ENCODE measurements at places on chromosomes 1 and 21.

DNA sequence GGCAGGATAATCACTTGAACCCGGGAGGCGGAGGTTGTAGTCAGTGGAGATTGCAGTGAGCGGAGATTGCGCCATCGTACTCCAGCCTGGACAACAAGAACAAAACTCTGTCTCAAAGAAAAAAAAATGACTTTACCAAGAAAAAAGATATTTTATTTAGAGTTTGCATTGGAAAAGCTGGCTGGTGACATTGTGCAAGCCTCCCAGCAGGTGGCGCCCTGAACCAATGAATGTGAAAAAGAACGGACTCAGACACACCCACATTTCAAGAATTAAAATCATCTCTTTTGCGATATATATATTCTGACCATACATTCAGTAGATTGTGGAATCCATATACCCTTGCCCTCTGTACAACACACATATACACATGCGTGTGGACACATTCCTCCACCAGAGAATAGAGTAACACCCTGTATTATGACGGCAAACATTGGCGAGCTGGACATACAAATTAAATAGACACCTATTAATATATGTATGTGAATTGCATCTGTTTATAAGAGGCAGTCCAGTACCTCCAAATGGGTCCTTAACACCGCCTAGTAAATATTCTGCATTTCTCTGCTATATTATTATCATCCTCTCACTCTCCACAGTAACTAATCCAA is 39.0 kb upstream of the CADM3 start:
- peak; percentile 51 for DNase-seq

DNA sequence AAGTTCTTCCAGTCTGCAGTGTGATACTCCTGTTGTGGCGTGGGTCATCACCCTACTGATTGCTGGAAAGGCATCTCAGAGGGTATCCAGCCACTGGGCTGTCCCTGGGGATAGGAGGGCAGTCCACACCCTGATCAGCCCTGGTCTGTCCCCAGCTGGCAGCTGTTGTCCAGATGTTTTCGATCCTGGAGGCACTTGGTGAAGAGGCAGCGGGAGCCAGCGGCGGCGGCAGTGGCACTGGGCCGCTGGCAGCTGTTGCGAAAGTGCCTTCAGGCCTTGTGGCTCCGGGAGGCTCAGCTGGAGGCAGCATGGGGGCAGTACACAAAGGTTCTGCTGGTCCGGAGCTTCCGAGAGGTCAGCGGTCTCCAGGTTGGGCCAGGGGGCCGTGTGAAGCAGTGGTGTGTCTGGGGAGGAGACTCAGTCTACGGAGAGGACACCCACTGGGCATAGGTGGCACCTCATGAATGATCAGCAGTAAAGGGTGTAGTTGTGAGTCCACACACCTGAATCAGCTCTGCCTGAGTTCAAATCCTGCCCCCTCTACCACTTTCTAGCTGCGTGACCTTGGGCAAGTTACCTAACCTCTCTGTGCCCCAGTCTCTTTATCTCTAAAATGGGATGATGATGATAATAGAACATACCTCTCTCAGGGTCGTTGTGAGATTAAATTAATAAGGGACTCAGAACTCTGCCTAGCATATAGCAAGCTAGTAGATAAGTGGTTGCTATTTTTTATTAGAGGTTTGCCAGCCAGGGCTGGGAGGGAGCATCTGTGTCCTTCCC is 6.1 kb downstream of the C1orf167 start:
- no peak for DNase-seq

DNA sequence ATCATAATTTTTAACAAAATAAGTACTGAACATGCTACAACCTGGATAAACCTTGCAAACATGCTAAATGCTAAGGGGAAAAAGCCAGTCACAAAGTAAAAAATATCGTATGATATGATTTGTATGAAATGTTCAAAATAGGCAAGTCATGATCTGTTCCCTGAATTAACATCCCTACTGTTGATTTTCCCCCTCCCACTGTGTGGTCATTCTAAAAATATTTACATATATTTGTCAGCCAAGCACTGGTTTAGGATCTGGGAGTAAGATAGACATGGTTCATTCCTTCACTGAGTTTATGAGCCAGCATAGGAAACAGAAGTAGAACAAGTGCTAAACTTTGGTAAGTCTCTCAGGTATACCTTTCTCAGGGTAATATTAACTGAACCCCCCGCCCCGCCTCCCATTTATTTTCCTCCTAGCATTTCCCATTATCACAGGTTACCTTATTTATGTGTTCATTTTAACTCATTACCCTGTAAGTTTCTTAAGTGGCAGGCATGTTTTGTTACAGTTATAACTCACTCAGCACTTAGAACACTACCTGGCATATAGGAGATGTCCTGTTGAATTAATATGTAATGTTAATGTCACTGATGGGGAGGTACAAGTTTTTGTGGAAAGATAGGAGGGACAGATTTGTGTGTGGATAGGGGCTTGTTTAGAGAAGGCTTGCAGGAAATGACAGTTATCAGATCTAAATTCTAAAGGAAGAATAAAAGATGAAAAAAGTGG is 12.3 kb downstream of the UQCRH start:
- DNase-seq, result no peak

DNA sequence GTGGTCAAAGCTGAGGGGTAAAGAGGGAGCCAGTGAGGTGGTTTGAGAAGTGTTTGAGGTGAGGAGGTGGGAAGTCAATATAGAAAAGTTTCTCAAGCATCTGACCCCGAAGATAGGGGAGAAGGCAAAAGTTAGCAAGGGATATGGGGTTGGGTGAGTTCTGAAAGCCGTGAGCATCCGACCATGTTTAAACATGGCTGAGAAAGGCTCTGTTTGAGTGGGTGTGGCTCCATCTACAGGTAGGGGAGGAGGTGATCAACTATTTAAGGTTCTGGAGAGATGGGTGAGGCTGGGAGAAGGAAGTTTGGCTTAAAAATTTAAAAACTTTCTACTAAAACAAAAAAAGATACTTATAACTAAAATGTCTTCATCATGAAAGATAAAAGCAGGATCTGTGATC is 273.8 kb downstream of the KCNJ6 start:
- no peak for DNase-seq

DNA sequence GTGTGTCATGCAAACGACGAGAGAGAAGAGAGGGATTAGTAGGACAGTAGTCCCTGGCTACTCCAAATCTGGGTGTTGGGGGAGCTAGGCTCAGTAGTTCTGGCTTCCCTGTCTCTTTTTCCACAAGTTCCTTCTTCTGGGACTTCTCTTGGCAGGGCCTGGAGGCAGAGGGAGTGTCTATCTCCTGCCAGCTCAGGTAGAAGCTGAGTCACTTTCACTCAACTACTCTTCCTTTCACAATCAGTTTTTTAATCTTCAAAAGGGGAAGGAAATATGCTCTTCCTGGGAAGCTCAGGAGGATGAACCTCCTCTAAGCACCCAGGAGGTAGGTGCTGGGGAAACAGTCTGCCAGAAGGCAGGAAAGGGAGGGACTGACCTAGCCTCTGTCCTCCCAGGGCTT is 35.2 kb upstream of the MAGOH start:
- no peak for DNase-seq

GRCh38 chr1:201307231-201307630 is 23.9 kb downstream of the PKP1 start:
- no peak for DNase-seq

- DNase-seq, result no peak
These were observed 192.2 kb downstream of the ST6GALNAC3 start for GRCh38 chr1:76266762-76267161.

GRCh38 chr1:151720554-151720953 is 768 bp upstream of the RIIAD1 start:
- DNase-seq, result no peak

- no peak for DNase-seq
These were observed 167.7 kb downstream of the RUNX1 start for GRCh38 chr21:34881421-34881820.

DNA sequence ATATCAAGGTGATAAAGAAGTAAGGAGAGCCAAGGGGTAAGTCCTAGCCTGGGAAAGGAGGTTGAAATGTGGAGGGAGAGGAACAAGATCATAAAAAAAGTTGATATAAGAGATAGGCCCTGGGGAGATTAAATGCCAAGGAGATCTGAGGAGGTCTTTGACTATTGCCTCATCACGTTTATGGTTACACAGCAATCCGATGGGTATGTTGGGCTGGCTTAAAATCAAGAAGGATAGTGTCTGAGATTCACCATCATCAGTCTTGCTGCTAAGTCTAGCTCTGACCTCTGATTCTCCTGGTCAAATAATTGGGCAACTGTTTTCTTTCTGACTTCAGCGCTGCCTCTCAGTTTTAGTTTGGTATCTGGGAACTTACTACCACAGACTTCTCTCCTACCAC is 416.3 kb downstream of the GPATCH2 start:
- no peak for DNase-seq

DNA sequence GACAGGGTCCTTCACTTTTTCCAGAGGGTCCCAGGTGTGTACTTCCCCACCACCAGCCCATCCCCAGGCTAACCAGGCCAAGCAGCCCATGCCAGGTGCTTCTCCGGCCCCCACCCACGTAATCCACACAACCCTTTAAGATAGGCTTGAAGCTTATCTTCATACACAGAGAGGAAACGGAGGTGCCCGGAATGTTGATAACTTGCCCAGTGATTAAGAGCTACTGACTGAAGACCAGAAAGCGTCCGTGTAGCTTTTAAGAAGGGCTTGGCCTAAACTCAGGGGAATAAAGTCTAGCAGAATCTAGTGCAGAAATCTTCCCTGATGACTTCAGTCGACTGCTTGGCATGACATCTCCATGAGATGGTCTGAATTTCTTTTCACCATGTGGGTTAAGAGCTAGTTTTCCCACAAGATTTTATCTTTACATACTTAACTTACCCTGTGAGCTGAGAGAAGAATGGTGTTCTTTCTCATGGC is 138.7 kb downstream of the GALNT2 start:
- DNase-seq, result no peak

GRCh38 chr1:65632235-65632634 is 160.5 kb upstream of the PDE4B start:
- no peak for DNase-seq

DNA sequence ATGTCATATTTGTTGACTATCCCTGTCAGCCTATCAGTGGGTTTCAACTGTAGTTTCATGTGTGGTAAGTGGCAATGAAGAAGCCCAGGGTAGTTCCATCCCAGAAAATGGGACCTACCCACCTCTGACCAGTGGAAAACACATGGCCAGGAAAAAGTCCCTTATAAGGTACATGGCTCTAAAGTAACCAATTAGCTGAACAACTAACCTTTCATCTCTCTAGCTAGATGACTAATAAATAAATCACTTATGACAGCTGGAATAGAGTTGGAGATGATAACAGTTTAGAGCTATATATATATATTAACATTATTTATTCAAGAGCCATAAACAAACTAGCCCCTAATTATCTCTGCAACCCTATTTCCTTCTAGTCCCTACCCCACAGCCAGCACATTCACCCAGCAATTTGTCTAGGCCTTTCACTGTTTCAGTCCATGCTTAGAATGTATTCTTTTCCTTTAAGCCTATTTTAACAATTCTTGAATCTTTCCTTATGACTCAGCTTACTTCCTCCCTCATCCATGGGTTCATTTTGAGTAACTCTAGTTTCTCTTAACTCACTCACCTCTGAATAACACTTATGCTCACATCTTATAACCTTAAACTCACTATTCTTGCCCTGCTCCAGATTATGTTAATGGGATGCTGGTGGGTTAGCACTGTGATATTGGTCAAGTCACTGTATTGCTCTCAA is 83.7 kb downstream of the TNFSF18 start:
- no peak for DNase-seq

- no peak for DNase-seq
These were observed 11.8 kb downstream of the CFAP107 start for GRCh38 chr1:12757836-12758235.

DNA sequence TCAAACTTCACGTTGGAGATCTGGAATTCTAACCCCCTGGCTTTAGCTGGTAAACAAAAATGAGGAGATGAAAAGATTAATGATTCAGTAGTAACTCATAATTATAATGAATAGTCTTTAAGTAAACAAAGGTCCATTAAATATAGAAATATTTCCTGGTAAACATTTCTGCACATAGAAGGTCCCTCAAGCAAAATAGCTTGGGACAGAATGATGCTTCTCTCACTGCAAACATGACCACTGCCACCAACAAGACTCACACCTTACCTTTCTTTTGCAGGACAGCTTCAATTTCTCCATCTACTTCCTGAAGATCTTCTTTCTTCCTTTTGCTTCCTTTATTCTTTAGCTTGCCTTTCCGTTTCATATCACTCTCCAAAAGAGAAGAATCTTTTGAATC is 25.2 kb downstream of the NVL start:
- DNase-seq, result no peak

- DNase-seq, result no peak
These were observed 90.1 kb downstream of the PLPPR5 start for GRCh38 chr1:98914547-98914946.

DNA sequence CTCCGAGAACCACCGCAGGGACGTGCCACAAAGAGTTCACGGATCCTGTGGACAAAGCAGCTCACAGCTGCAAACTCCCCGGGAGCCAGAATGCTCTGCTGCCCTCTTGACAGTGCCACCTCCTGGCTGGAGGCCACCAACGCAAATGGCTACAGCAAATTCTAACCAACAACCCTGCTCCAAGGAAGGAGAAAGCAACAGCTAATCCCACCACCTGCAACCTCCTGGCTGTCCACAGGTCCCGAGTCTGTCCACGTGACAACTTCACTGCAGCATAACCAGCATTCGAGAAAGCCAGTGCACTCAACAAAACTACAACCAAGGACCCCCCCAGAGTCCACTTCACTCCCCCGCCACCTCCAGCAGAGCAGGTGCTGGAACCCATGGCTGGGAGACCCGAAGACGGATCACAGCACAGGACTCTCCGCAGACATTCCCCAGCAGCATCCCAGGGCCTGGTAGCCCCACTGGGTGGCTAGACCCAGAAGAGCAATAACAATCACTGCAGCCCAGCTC is 17.3 kb downstream of the POFUT2 start:
- DNase-seq, result no peak

DNA sequence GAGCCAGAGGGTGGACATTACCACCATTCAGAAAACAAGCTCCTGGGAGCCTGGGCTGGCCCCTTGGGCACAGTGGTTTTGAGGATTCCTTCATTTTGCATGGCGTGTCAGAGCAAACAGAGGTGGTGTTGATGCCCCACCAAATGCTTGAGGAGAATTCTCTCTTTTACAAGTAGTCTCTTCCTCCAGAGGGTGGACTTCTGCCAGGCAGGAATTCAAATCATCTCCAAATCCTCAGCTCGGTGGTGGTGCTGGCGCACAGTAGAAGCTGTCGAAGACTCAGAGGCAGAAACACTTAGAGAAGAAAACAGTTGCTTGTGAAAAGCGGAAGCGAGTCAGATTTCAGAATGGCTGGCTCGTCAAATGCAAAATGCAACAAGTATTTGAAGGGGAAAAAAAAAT is 3.4 kb upstream of the CHI3L1 start:
- no peak for DNase-seq

GRCh38 chr1:215119056-215119455 is 36.5 kb downstream of the KCNK2 start:
- no peak for DNase-seq

GRCh38 chr1:17984583-17984982 is 123.0 kb upstream of the IGSF21 start:
- no peak for DNase-seq

DNA sequence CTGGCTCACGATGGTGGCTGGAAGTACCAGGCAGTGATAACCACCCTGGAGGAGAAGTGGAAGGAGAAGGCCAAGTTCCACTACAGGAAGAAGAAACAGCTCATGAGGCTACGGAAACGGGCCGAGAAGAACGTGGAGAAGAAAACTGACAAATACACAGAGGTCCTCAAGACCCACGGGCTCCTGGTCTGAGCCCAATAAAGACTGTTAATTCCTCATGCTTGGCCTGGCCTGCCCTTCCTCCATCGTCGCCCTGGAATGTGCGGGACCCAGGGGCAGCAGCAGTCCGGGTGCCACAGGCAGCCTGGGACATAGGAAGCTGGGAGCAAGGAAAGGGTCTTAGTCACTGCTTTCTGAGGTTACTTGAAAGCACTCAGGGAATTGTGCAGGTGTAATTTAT is 10.8 kb downstream of the IL24 start:
- no peak for DNase-seq
